ENCODE measurements at places on chromosomes 1 and 21.

- no peak for DNase-seq
These were observed 37.0 kb downstream of the TNFRSF8 start for GRCh38 chr1:12100071-12100470.

DNA sequence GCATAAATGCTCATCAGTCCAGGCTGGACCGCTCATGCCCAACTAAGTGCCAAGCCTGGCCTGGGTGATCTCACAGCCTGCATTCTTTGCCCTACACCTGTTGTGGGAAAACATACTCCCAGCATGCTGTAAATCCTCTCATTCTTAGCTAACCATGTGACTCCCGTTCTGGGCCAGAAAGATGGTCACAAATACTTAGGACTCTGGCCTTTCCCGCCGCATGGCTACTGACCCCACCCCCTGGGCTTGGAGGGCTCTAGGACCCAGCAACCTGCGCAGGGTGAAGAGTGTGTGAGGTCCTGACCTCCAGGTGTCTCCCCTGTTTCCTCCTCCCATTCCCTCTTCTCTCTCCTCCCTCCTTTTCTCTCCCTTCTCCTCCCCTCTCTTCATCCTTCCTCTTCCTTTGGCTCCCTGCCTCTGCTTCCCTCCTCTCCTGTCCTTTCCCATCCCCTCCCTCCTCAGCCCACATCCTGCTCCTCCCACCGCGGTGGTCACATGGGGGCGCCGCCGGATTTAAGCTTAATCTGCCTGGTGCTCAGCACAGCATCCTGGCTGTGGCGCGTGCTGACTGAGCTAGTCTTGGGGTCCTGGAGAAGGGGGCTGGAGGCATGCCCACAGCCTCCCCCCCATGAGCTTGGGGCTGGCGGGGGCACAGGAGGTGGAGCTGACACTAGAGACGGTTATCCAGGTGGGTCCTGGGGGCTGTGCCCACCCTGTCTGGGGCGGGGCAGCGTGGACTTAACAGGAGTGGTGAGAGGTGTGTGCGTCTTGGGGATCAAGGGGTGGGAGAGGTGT is at the start of gene CROCC:
Gene CROCC (plus strand): TSS at position 541 of the 795 bp plus-strand sequence. CDS start 88 bp downstream, at position 629.
- DNase-seq = no peak

GRCh38 chr1:29179641-29180184 is 2.0 kb downstream of the SRSF4 start:
- DNase-seq = no peak

- DNase-seq = peak; percentile 95
These were observed 136.8 kb upstream of the SGIP1 start for GRCh38 chr1:66397192-66397591.

GRCh38 chr1:184906761-184907160 is 67.5 kb downstream of the NIBAN1 start:
- peak; percentile 4 for DNase-seq

Data from MV-4-11 (cell line).